NCI-H774 (cell line): ENCODE measurements at places on chromosomes 4 and X.

DNA sequence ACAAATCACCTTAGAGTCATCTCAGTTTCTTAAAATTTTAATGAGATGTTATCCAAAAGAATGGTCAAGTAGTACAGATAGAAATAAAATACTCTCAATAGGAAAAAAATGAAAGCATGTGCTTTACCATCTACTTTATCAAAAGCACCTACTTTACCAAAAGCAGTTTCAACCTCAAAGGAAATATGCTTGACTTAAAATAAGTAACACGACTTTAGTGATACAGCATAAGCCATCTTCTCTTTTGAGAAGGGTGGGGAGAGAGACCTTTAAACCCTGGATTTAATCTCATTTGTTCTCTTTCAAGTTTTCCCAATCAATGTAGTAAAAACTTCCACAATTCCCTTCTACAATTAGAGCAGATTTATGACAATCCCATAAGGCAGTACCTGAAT lies 26.5 kb downstream of the OTUD4 start:
- no peak for DNase-seq

DNA sequence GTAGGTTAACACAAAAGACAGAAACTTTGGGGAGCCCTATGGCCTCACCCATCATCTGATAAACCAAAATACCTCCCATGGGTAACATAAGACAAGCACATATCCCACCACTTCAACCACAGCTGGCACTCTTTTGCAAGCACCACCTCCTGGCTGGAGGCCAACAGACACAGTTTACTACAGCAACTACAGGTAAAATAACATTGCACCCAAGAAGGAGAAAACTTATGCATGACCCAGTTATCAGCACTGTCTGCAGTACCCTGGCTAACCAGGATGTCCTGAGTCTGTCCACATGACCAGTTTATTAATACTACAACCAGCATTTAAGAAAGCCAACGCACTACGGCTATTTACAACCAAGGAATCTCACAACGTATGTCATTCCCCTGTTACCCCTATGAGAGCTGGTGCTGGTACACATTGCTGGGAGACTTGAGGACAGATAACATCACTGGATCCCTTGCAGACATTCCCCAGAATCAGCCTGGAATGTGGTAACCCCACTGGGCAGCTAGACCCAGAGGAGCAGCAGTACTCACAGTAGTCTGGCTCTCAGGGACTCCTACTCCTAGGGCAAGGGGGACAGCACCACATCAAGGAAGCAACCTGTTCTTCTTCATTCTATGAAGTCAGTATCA lies 32.0 kb downstream of the ELF2 start:
- DNase-seq = no peak

GRCh38 chr4:33975995-33976394 lies 2268.3 kb downstream of the ARAP2 start:
- DNase-seq = no peak

- no peak for DNase-seq
These were observed 3.0 kb downstream of the RPL10 start for GRCh38 chrX:154401045-154401799.

- DNase-seq = no peak
These were observed 615.1 kb downstream of the CENPC start for GRCh38 chr4:66930206-66930605.
